ENCODE measurements at places on chromosomes 7 and 10. TPM values are rescaled to one million over a fixed set of nuclear protein-coding genes. Genes with fewer than 3 reads are reported as not detected.
A peak's percentile ranks its signal among the peaks of the same experiment; 100 is the strongest.

DNA sequence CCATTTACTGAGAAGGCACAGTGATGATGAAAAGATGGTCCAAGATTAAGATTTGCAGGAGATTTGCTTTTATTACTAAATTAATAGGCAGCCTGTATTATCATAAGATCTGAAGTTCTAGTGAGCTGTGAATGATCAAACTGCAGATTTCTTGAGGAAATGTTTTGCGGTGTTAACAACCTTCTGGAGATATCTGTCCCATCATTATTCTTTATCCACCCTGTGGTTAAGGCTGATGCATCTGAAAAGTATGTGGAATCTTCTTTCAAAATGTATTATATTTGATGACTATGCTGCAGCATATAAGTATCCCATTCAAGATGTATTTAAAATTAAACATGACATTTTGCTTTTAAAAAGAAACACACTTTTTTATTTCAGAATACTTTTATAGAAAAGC lies 150.3 kb downstream of the POLR1F start:
- H3K27ac ChIP-seq: no peak overlapping the region
- no peaks in the 10 kb centered on the region for H3K4me1 ChIP-seq
- DNase-seq: no peak
- no peaks in the 10 kb centered on the region for H3K36me3 ChIP-seq
- no peak overlapping the region for H3K4me3 ChIP-seq
- no peaks in the 10 kb centered on the region for H3K27me3 ChIP-seq

- DNase-seq: no peak
- H3K27ac ChIP-seq: no peak overlapping the region
- H3K27me3 ChIP-seq: no peaks in the 10 kb centered on the region
- no peak overlapping the region for H3K4me3 ChIP-seq
These were observed 195.5 kb upstream of the CCDC6 start for GRCh38 chr10:60101821-60102220.

DNA sequence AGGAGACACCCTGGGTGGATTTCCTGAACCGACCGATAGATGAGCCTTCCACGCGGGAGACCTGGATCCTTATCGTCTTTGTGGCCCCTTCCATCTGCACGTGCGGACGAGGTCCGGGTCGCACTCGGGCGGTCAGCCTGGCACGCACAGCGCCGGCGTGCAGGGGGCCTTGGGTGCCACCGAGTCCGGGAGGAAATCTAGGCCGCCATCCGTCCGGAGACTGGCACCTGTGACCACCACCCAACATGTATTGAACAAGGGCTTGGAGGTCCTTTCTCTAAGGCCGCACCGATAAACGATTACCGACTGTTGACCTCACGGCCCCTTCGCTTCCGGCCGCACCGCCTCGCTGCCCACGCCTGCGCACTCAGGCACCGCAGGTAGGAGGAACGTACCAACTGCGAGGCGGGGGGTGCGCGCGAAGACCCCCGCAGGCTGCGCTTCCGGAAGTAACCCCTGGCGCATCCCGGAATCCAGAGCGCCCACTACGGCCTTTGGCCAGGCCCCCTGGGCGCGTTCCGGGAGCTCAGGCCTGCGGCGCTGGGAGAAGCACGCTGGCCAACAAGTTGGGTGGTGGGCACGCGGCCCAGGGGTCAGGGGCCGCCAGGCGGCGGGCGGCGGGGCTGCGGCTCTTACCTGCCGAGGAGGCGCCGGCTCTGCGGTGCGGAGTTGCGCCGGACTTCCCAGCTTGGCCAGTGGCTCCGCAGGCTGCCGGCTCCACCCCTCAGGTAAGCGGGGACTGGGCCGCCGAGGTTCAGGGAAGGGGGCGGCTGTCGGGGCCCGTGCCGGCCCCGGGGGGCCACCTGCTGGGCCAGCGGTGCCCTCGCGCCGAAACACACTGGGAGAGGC lies at the start of the genes ACTR3C and LRRC61:
Gene ACTR3C, minus strand, starts transcription at position 713 of the 849 bp plus-strand sequence. CDS start 28,249 bp downstream, outside the sequence.
Gene LRRC61, plus strand, starts transcription at position 523 of the 849 bp plus-strand sequence. CDS start 13,507 bp downstream, outside the sequence.
- DNase-seq: peak; percentile 85
- H3K4me1 ChIP-seq: peaks cover 27% of the 10 kb centered on the region
- no peaks in the 10 kb centered on the region for H3K27me3 ChIP-seq
- peak within 1 kb of the TSS; percentile 89 for H3K4me3 ChIP-seq
- H3K27ac ChIP-seq: peak within 1 kb of the TSS; percentile 90
- H3K36me3 ChIP-seq: no peaks in the 10 kb centered on the region

- no peak overlapping the region for H3K4me3 ChIP-seq
- H3K27me3 ChIP-seq: no peaks in the 10 kb centered on the region
- no peaks in the 10 kb centered on the region for H3K36me3 ChIP-seq
- no peak for DNase-seq
- no peak overlapping the region for H3K27ac ChIP-seq
- H3K4me1 ChIP-seq: no peaks in the 10 kb centered on the region
These were observed 47.4 kb downstream of the ORC5 start for GRCh38 chr7:104160375-104160774.

DNA sequence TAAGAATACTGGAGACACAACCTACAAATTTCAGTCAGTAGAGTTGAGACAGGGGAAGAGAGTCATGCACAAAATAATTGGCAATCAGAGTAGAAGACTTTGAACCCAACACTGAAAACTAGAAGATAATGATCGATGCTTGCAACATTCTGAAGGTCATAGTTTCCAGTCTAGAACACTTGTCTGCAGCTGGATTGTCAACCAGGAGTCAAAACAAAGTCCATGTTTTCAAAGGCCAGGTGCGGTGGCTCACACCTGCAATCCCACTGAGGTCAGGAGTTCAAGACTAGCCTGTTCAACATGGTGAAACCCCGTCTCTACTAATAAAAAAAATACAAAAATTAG lies 26.8 kb upstream of the SMURF1 start:
- peak; percentile 59 for DNase-seq
- no peaks in the 10 kb centered on the region for H3K27me3 ChIP-seq
- H3K36me3 ChIP-seq: no peaks in the 10 kb centered on the region

DNA sequence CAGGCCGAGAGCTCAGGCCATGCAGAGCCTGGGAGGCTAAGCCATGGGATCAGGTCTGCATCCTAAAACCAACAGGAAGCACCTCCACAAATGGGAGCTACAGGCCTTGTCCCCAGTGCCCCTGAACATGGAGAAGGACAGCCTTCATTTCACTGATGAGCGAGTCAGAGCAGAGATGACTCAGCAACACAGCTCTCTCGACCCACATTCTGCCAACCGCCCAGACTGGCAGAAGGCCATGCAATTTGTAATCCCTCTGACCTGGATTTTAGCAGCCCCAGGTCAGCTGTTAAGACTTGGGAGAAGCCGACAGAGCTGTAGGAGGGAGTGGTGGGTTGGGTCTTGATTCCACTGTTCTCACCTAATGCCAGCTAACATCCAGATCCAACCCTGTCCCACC lies 25.5 kb downstream of the VOPP1 start:
- no peak for DNase-seq
- H3K27me3 ChIP-seq: no peaks in the 10 kb centered on the region
- H3K36me3 ChIP-seq: no peaks in the 10 kb centered on the region
- H3K27ac ChIP-seq: no peak overlapping the region
- no peak overlapping the region for H3K4me3 ChIP-seq

GRCh38 chr10:60399328-60399727 lies 9.7 kb upstream of the ANK3 start:
- H3K27me3 ChIP-seq: no peaks in the 10 kb centered on the region
- H3K27ac ChIP-seq: no peak overlapping the region
- no peaks in the 10 kb centered on the region for H3K36me3 ChIP-seq

DNA sequence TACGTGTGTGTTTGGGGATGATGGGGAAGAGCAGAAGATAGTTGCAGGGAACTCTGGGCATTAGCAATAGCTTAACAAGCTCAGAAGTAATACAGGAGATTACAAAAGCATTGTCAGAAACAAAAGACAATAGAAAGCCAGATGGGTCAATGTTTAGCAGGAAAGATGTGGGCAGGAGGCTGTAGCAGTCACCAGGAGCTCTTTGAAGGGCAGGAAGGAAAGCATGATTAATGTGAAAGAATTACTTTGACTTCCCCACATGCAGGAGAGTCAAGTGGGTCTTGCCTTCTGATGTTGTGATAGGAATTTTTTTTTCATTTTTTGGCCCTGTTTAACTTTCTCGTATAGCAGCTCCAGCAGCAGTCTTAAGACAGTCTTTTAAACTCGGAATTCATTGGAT lies 6.0 kb upstream of the SMNDC1 start:
- H3K4me1 ChIP-seq: no peaks in the 10 kb centered on the region
- no peak for DNase-seq
- H3K27ac ChIP-seq: no peak overlapping the region
- no peaks in the 10 kb centered on the region for H3K27me3 ChIP-seq
- no peak overlapping the region for H3K4me3 ChIP-seq
- H3K36me3 ChIP-seq: no peaks in the 10 kb centered on the region

- no peak for DNase-seq
- no peak overlapping the region for H3K27ac ChIP-seq
- H3K36me3 ChIP-seq: peaks cover 54% of the 10 kb centered on the region
- no peaks in the 10 kb centered on the region for H3K4me1 ChIP-seq
- H3K27me3 ChIP-seq: no peaks in the 10 kb centered on the region
- H3K4me3 ChIP-seq: no peak overlapping the region
These were observed 18.7 kb downstream of the ASB13 start for GRCh38 chr10:5647507-5648240.

- H3K4me3 ChIP-seq: peak within 1 kb of the TSS; percentile 34
- H3K27ac ChIP-seq: no peak within 1 kb of the TSS
- no peaks in the 10 kb centered on the region for H3K27me3 ChIP-seq
- peaks cover 8% of the 10 kb centered on the region for H3K4me1 ChIP-seq
- DNase-seq: peak; percentile 46
These were observed at the start of gene CCDC3 for GRCh38 chr10:13001041-13001886. TSS of gene CCDC3 (minus strand) at chr10:13001713. CDS start at chr10:13001570, 143 bp downstream.

DNA sequence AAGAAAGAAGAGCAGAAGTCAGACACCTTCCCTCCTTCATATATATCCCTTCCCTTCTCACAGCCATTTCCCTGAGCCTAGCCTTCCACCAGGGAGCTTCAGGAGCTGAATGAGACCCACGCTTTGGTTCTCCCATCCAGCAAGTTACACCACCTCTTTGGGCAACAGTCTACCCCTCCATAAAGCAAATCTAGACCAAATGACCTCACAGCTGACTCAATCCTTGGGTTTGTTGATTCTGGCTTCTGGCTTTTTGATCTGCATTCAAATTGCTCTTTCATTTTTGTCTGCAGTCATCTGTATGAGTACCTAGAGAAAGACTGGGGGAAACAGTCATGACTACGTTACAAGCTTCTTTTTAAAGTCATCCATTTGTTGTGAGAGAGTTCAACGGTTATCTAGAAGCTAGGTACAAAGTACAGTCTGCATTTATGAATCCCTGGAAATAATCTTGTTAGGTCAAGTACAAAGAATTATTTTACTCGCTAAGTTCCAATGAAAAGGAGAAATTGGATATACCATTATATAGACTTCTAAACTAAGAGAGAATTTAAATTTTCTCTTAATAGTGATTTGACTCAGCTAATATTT lies 86.3 kb downstream of the RAB11FIP2 start:
- no peaks in the 10 kb centered on the region for H3K4me1 ChIP-seq
- no peak overlapping the region for H3K4me3 ChIP-seq
- no peaks in the 10 kb centered on the region for H3K27me3 ChIP-seq
- DNase-seq: no peak

- no peak overlapping the region for H3K4me3 ChIP-seq
- no peaks in the 10 kb centered on the region for H3K36me3 ChIP-seq
- no peak overlapping the region for H3K27ac ChIP-seq
- H3K27me3 ChIP-seq: no peaks in the 10 kb centered on the region
These were observed 124.7 kb downstream of the DGKB start for GRCh38 chr7:14777806-14778205.

DNA sequence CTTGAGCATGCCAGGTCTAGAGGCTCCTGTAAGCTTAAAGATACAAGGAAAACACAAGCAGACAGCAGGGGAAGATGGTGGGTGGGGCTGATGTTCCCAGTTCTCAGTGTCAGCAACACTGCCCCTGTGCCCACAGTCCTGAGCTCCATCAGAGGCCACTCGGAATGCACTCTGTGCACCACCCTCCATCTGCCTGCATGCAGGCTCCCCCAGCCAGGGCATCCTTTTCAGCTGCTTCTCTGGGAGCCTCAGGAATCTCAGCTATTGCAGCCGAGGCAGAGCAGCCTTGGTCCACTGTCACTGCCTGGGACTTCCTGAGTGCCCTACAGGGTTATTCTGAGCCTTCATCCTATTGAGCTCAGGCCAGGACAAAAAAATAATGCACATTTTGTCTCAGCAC lies 22.2 kb downstream of the LBX1 start:
- no peak overlapping the region for H3K27ac ChIP-seq
- no peak overlapping the region for H3K4me3 ChIP-seq
- no peaks in the 10 kb centered on the region for H3K27me3 ChIP-seq
- DNase-seq: no peak
- no peaks in the 10 kb centered on the region for H3K36me3 ChIP-seq
- H3K4me1 ChIP-seq: no peaks in the 10 kb centered on the region

DNA sequence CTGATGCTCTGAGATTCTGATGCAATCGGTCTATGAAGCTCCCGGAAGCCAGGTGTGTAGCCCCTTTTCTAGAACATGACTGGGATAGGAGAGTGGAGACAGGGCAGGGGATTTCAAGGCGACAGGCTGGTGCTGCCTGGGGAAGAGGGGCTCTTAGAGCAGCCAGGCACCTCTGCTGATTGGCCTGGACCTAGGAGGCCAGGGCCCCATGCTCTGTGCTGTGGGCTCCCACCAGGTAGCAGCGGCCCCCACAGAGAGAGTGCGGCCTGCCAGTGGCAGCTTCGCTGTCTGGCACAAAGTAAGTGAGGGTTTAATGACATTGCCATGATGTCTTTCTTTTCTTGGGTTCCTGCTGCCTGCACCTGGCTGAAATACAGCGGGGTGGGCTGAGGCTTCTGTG lies 99.4 kb upstream of the PODXL start:
- H3K4me3 ChIP-seq: no peak overlapping the region
- H3K27me3 ChIP-seq: no peaks in the 10 kb centered on the region
- H3K27ac ChIP-seq: no peak overlapping the region
- H3K4me1 ChIP-seq: peaks cover 4% of the 10 kb centered on the region

The CLDN4 gene
- 83.3 TPM for total RNA-seq

The GJD4 gene
- not detected for total RNA-seq

The FOXI2 gene
- total RNA-seq: not detected

The SRGN gene
- total RNA-seq: 113 TPM

The CYP3A5 gene
- 135 TPM for total RNA-seq

The FAM20C gene
- 50.7 TPM for total RNA-seq

The SLC16A12 gene
- total RNA-seq: not detected

The LRRC61 gene
- total RNA-seq: 19.8 TPM

The LEP gene
- not detected for total RNA-seq

The AP4M1 gene
- 28.7 TPM for total RNA-seq

Measured in Peyer's patch (tissue), 4 donors.